ENCODE measurements at places on chromosomes 7 and 10. TPM values are rescaled to one million over a fixed set of nuclear protein-coding genes. Genes with fewer than 3 reads are reported as not detected.

DNA sequence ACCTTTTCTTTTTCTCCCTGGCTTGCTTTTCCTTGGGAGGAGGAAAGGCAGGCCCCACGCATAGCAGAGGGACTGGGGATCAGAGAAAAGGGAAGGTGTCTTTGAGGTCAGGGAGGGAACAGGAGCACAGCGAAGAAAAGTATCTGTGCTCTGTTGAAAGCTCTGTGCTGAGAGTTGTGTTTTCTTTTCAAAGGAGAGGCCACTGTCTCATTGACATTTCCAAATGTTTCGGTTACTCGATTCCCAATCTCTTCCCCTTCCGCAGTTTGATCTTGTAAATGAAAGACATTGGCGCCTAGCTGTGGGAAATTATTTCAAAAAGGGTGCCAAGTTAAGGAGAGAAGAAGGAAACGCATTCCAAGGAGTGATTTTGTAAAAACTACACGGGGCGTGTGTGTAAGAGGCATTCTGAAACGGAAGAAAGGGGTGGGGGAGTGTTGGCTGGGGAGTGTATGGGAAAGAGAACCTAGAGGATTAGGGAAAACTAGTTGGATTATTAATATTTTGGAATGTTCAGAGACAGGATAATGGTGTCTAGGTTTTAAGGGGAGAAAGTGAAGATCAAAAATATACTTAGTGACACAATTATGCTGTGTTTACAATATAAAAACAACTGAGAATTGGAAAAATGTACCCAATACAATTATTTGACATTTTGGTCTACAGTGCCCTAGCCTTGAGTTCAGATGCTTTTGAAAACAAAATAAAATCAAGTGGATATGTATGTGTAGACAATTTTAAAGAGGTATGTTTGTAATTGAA is 708 bp downstream of the KLHDC10 start:
- peak; percentile 67 for DNase-seq

The RBM20 gene
- 9.8 TPM for polyA plus RNA-seq

DNA sequence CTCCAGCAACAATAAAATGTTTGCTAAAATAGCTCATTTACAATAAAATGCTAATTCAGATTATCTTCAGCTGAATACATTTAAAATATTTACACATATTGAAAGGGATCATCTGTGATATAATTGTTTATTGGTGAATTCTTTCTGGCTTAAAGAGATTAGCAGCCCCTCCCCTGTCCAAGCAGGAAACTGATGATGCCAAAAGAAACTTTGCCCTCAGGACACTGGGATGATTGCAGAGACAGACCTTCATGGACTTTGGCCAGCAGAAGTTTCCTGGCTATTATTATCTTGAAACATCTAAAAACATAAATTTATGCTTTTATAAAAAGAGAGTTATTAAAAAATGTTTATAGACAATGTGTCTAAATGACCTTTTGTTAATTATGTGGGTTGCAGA is 764.9 kb upstream of the MBL2 start:
- no peak for DNase-seq

The SPDYE11 gene
- polyA plus RNA-seq, result 0.42 TPM

DNA sequence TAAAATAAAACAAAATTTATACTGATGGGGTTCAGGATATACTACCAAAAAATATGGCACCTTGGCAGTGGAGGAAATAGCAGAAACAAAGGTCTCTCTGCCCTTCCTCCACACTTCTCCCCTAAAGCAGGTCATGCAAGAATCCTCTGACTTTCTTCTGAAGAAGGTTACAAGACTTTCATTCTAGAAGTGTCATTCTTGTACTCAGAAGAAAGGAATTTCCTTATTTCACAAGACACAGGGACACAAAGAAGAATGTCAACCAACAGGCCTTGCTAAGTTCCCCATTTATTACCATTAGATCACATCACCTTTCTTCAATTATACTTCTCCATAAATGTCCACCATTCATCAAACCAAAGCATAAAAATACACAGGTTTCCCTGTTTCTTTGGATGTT is 470.2 kb downstream of the PAXIP1 start:
- DNase-seq, result no peak

- DNase-seq, result no peak
Observed at GRCh38 chr7:90836937-90837336, 240.8 kb downstream of the CDK14 start.

- no peak for DNase-seq
Observed at GRCh38 chr7:44633254-44634186, 27.1 kb downstream of the OGDH start.

GRCh38 chr10:113680190-113681111 is 739 bp downstream of the CASP7 start:
- peak; percentile 36 for DNase-seq

The ZEB1 gene
- polyA plus RNA-seq, result 65.5 TPM

The RBP3 gene
- 0.04 TPM for polyA plus RNA-seq

- no peak for DNase-seq
Observed at GRCh38 chr10:123398180-123398591, 244.0 kb downstream of the BUB3 start.

- no peak for DNase-seq
Observed at GRCh38 chr7:51312951-51313737, 3.5 kb downstream of the COBL start.

DNA sequence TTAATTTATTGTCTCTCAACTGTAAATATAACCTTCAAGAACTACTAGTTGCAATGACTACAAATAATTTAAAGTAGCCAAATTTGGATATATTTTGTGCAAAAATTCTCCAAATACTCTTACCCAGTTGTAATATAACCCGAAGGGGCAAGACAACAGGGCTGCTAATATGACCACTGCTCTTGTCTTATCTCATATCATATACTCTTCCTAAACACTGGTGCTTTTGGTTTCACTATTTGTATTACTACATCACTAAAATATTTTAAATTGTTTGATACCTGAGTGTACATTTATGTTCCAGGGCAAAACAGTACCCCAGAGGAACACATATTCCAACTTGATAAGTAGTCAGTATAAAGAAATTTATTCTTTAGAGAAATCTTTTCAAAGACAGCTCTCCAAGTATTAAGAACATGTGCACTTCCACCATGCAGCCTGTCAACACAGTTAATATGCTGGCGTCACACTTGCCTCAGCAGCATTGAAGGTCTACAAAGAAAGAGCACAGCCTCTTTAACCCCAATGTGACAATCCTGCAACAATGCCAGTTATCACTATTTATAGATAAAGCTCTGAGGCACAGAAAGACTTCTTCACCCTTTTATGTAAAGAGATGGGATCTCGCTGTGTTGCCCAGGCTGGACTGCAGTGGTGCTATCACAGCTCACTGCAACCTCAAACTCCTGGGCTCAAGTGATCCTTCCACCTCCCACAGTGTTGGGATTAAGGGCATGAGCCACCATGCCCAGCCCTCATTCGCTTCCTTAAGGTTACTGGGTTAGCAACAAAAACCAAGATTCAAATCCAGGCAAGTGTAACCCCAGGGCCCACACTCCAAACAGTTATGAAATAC is 37.8 kb downstream of the RHEB start:
- DNase-seq, result no peak

The STK32C gene
- polyA plus RNA-seq, result 11.0 TPM

DNA sequence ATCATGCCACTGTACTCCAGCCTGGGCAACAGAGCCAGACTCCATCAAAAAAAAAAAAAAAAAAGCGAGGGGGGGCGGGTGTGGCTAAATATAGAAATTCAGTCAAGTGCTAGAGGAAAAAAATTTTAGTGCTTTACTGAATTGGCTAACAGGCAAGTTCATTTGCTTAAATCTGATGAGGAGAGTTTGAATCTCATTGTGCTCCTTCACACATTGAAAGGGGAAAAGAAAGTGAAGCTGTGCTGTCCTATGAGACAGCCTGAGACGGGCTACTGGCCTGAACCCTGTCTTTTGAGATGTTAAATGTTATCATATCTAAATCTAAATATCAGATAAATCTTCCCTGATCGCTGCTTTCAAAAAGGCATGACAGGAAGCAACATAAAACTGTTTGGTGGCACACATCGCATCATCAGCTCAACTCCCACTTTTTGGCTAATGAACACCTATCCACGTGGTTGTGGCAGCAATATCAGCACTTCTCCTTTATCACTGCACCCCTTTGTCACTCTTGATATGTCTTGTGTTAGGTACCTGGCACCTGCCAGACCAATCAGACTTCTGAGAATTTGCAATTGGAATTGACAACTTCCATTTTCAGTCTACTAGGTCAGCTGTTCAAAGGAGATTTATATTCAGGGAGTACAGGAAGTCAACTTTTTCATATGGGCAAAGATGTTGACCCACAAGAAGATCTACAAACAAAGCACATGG is 14.0 kb upstream of the IFIT1B start:
- no peak for DNase-seq

GRCh38 chr10:35420827-35421552 is 84.7 kb downstream of the CCNY start:
- no peak for DNase-seq

- peak; percentile 17 for DNase-seq
Observed at GRCh38 chr10:5812283-5813090, 747 bp downstream of the GDI2 start.

GRCh38 chr10:100894033-100894432 is 18.7 kb upstream of the SLF2 start:
- DNase-seq, result no peak

The NPTX2 gene
- polyA plus RNA-seq, result 13.5 TPM

The CALHM2 gene
- 12.3 TPM for polyA plus RNA-seq

The CUBN gene
- polyA plus RNA-seq, result 1.8 TPM

The TMEM273 gene
- 4.2 TPM for polyA plus RNA-seq

All from muscle of back (tissue), 13 donors.